ENCODE measurements at places on chromosomes 1 and 21.

GRCh38 chr1:86992861-86993260, 78.4 kb downstream of the HS2ST1 start:
- DNase-seq = no peak

DNA sequence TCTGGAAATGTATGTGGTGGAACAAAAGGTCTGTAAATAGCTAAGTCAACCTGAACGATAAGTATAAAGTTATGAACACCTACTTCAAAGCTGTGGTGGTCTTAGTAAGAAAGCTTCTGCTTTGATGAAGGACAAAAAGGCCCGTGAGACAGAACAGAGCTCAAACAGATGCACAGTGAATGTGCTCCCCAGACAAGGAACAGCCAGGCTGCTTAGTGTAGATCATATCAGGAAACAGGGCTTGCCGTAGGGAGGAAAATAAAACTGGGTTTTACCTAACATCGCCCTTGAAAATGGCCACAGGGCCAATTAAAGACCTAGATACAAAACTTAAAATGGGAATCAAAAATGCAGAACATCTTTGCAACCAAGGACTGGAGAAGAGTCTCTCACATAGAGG, 40.2 kb downstream of the PRSS38 start:
- DNase-seq = no peak

GRCh38 chr1:158189624-158190023, 8.9 kb downstream of the CD1D start:
- no peak for DNase-seq

DNA sequence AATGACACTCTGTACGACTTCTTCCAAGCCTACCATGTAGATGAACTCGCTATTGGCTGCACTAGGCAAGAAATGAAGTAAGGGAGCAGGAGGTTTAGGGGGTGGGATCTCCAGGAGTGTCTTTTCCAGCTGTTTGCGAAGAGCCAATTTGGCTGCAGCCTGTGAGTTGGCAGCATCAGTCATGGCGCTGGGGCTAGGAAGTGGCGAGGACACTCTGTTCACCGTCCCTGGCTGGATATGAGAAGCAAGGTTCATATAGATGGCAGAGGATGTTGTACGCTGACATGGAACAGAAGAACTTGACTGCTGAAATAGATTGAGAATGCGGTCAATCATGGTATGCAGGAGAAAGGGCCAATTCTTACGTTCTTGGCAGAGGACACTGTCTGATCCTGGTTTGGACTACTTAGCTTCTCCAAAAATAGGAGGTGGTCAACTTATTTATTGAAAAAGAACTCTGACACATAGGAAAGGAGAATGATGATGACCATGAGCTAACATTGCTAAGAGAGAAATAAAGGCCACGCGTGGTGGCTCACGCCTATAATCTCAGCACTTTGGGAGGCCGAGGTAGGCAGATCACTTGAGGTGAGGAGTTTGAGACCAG, 41.2 kb downstream of the SLC27A3 start:
- DNase-seq = no peak

DNA sequence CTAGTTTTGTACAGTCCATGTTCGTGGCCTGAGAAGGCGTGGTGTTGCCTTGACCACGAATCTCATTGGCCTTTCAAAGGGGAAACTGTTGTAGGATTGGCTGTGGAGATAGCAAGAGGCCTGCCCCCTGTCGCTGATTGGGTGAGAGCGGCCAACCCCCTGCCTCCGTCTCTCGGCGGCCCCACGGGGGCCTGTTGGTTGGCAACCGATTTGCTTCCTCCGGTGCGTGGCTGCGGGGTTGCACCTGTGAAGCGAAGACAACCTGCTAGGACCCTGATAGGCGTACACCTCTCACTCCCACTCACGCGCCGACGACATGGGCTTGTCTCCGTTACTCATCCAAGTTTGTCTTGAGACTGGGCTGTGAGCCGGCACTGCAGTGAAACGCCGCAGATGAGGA, at the start of gene UBE2U:
UBE2U (plus strand) TSS at position 204 of the 400 bp plus-strand sequence. CDS start 428 bp downstream, outside the sequence.
- no peak for DNase-seq

DNA sequence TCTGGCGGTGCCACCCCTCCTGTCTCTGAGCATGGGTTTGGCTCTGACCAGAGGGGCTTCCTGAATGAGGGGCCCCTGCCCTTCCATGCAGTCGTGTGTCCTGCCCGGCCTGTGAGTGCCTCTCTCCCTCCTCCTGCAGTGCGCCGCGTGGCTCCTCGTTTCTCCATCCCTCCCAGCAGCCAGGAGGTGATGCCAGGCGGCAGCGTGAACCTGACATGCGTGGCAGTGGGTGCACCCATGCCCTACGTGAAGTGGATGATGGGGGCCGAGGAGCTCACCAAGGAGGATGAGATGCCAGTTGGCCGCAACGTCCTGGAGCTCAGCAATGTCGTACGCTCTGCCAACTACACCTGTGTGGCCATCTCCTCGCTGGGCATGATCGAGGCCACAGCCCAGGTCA, 57.9 kb downstream of the PTPRF start:
- DNase-seq = no peak

- DNase-seq = no peak
These were observed 1.3 kb downstream of the EFCAB14 start for GRCh38 chr1:46717654-46718053.

- DNase-seq = no peak
These were observed 30.0 kb downstream of the ARHGEF10L start for GRCh38 chr1:17569200-17570139.

DNA sequence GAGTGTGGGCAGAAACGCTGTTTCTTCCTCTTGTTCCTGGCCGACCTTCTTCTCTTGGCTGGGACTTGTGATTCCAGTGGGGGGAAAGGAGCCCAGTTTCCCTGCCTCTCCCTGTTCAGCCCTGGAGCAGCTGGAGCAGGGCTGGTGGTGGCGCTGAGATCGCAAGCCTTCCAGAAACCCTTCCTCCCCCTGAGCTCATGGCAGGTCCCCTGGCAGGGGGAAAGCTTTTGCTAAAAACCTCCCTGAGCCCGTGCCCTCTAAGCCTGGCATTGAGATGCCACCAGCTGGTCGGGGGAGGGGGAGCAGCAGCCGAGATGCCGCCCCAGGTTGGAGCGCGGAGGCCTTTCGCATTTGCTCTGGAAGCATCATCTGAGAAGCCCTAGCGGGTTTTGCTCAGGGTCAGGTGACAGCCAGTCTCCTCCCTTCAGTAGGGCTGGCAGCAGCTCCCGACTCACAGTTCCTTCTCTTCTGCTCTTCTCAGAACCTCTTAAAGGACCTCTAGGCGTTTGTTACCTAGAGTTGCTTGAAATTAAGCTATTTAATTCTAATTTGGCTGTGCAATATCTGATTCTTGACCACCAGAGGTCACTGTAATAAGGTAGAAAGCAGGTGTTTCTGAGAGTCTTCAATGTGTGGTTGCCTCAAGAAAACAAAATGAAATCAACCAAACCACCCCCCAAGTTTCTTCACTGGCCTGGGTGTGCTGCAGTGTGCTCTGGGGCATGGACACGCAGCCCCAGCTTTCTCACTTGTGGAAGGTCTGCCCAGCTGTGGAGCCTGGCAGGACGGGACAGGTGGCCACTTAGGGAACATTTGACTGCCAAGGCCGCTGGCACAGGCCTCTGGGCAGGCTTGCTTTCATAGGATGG, 257.3 kb downstream of the CAMTA1 start:
- DNase-seq = no peak

- DNase-seq = no peak
These were observed 10.0 kb upstream of the FCMR start for GRCh38 chr1:206931709-206932108.

DNA sequence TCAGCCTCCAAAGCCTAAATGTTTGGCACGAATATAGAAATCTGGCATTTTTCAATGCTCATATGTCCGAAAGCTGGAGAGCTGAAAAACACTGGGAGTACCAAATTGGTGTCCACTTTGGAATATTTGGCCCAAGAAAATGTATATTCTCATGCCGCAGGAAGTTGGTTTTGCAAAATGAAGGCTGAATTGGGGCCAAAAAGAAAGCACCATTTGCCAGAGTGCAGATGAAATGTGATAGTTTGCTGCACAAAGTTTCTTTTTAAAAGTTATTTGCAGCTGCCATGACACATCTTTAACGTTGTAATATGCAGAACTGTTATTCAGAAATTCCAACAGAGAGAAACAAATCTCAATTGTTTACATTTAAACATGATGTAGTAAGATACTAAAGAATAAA, 124.2 kb upstream of the LYPLAL1 start:
- DNase-seq = no peak

Measured in stimulated activated CD8-positive, alpha-beta memory T cell treated with anti-CD3 and anti-CD28 coated beads, Interleukin-7, amount 100 ng/mL, for 1 hour (primary cell).